Islet precursor cell (in vitro differentiated cells): ENCODE measurements at places on chromosomes 7 and 10.

DNA sequence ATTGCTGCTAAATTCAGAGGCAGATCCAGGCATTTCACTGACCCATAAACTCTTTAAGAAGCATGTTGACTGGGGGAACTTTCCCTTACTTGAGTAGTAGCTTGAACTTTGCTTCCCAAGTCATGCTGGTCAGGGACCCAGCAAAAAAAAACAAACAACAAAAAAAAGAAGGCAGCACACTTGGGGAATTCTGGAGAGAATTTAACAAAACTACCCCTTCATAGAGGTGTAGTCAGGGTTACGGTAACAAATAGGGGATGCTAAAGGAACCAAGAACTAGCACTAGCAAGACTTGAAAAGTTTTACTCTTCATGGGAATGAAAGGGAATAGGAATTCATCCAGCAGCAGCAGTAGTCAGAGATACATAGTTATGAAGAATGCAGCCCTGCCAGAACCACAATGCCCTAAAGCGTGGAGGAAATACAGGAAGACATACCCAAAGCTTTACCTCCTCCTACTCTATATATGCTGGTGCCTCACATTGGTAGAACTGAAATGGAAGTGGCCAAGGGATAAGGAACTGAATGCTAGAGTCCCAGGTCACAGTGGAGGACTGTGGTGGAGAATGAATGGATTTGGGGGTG is 67.3 kb downstream of the PHYHIPL start:
- no peak for DNase-seq

- DNase-seq, result no peak
Observed at GRCh38 chr10:30674796-30675195, 45.2 kb upstream of the LYZL2 start.

DNA sequence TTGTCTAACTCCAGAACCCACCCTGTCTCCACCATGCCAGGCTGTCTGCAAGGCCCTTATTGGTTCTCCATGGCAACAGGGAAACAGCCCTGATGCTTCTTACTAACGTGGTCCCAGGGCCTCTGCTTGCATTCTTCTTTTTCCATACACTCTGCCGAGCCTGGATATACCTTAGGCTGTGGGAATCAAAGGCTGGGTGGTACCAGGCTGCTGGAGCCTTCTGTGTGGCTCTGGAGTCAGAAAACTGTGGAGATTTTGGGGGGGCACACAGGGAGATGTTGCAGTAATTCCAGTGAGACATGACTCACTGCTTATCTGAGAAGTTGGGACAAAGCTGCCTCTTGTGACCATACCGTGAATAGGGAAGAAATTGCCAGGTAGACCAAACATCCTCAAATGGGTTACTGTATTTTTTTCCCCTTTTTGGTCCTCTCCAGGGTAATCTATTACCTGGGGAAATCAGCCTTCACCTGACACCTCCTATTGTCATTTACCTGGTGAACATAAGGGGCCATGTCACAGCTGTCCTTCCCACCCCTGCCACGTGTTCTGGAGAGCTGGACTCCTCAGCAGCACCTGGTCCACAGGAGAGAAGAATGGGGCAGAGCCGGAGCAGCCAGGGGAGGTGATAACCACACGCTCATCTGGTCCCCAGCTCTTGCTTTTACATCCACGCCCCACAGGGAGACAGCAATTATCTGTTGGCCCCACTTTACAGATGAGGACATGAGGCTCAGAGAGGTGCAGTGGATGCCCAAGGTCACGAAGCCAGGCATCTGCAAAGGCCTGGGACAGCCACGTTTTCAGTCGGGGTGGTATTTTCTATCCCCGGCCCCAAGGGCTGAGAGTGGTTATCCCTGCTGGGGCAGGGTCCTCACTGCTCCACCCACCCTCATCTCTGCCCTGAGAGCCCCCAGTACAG is 4.6 kb downstream of the CHST3 start:
- DNase-seq, result peak; percentile 60

DNA sequence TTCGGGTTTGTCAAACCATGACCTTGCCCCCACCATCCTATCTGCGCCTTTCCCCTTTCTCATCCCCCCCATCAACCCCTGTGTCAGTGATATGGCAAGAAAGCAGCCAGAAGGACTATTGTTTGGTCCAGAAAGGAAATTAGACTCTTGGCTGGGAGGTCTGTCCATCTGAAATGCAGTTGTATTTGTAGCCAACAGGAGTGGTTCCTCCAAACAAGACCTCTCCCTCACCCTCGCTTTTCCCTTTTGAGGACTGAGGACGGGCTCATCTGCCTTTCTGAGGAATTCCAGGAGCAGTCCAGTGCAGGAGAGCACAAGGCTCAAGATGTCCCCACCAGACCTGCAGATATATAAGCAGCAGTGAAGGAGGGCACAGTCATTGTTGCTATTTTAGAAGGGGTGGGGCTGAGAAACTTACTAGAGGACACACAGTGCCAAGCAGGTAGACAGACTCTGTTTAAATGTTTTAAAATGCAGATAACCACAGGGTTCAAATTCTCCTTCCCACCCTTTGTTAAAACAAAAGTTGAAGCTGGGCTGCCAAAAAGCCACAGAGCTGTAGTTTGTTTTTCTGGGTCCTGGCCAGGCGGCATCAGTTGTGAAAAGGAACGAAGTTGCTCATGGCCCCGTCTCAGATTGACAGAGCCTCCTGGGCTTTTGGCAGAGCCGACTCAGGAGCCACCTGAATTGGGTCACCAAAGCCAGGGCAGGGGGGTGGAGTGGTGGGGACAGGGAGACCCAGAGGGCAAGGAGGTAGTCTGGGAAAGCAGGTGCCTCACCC is 37.3 kb downstream of the CYP17A1 start:
- no peak for DNase-seq

DNA sequence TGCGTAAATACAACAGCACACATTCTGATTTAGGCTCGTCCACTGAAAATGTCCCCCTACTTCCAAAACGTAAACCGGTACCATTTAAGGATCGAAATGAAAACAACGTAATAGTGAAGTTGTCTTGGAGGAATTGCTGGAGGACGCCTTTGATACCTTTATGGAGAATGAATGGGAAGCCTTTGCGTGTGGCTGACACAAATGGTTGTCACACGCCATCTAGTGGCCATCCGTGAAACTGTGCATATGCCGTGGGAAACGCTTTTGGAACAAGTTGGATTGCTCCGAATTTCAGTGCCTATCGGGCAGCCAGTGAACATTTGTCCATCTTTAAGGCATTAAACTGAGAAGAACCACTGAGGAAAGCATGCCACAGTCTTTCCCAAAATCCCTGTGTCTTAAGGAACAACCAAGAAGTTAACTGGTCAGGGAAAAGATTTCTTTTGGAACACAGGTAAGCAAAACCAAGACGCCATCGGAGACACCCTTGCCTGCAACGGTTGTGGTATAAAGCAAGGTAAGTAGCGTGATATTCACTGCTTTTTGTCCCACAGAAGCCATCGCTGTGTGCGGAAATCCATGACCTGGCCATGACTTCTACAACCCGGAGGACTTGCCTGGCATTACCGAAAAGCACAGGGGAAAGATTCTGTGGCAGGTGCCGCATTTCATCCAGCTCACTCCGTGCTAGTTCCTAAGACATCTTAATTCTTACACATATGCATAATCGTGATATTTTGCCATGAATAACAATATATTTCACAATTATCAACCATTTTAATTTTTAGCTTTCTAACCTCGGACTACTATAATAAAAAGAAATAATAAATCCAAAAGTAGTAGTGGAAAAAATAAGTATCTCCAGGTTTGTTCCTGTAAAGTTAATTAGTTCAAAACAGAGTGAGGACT is 100.6 kb downstream of the FAM204A start:
- DNase-seq, result peak; percentile 89
